ENCODE measurements at places on chromosomes 1 and 21.
A peak's percentile ranks its signal among the peaks of the same experiment; 100 is the strongest.

- DNase-seq: no peak
Measured at GRCh38 chr1:214372092-214372491, 91.1 kb downstream of the SMYD2 start.

DNA sequence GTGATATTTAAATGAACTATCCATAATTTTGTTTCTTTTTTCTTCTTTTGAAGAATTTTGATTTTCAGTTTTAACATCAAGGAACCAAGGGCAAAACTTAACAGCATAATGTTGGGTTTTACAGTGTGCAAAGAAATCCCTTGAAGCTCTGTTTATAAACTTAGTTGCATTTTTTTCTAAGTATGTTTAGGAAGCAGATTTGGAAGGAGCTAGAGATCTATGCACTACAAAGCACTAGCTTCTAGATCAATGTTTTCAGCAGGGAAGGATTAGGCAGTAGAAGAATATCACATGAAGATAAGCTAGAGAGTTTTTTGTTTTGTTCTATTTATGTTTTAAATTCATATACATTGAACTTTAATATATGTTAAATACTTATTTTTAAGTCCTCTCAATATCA is 250.6 kb upstream of the C1orf105 start:
- DNase-seq: no peak

GRCh38 chr1:214066936-214067335 is 79.2 kb downstream of the PROX1 start:
- no peak for DNase-seq

GRCh38 chr1:159983681-159984080 is 29.6 kb upstream of the SLAMF9 start:
- no peak for DNase-seq

- no peak for DNase-seq
Measured at GRCh38 chr1:78359666-78360065, 131.1 kb upstream of the PTGFR start.

DNA sequence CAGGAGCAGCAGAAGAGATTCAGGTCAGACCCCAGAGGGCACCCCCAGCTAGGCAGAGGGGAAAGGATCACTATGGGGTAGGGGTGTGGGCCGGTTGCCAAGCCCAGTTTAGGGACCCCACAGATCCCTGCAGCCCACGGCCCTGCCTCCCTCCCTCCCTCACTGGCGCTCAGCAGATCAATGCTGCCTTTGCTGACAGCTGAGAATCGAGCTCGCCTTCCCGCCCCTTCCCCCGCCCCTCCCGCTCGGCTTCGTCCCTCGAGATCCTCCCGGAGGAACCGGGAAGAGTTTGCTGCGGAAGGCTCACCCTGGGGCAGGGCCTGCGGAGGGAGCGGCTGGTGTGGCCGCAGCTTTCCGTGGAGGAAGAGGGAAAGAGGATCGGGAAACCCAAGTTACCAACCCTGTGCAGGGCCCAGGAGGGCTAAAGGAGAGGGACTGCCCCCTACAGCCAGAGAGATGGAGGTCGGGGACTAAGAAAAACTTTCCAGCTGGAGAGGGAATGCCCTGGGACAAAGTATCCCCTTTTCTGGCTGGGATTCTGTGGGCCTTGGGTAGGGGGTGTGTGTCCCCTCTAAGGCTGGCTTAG is 1.1 kb upstream of the KCNQ4 start:
- DNase-seq: peak; percentile 28

Data from ELR (cell line).